T-helper 2 cell (primary cell): ENCODE measurements at places on chromosomes 5 and 9.

GRCh38 chr5:5158472-5158895 is 18.4 kb downstream of the ADAMTS16 start:
- no peak for DNase-seq

GRCh38 chr5:51678330-51678729 is 295.1 kb downstream of the ISL1 start:
- DNase-seq: no peak

- no peak for DNase-seq
Measured at GRCh38 chr9:35691334-35691650, 1.6 kb upstream of the TPM2 start.

DNA sequence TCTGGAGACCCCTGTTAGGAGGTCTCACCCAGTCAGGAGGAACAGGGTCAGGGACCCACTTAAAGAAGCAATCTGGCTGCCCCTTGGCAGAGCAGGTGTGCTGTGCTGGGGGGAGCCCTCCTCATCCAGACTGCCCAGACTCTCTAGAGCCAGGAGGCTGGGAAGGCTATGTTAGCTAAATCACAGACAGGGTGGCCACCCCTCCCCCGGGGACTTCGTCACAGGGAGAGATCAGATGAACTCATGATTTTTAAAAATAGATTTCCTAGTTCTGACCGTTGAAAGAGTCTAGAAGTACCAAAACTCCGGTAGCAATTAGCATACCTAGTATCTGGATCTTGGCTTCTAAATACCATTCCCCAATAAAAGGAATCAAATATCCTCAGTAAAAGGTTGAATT is 35.0 kb upstream of the FOXB2 start:
- DNase-seq: no peak

DNA sequence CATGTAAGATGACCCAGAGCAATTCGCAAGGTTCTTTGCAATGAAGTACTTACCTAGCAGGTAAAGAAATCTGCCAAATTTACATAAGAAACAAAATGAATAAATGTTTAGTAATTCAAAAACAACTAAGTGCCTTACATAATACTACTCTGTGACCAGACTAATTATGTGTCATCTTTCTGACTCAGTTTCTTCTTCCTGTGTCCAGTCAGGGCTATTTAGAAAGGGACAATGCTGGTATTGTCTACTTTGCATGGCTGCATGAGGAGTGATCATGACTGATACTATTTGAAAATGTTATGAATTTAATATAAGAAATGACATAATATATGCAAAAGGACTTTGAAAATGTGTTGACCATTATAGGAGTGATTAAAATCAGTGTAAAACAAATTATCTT is 210.0 kb downstream of the TMEM161B start:
- DNase-seq: no peak

DNA sequence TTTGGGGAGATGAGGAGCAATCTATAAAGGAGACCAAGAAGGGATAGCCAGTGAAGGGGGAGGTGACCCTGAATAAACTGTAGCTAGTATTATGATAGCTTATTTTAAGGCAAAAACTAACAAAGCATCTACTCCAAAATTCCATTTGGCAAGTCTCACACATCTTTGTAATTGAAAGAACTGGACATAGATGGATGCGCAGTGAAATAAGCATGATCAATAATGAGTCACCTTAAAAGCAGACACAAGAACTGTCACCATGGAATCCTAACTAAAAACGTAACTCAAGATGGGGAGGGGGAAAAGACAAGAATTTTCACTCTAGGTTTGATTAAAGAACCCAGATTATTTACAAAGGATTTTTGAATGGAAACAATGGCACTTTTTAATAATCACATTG is 164.5 kb downstream of the MED27 start:
- no peak for DNase-seq
